NCI-H1417 treated with DMSO at 0.1 percent for 48 hours (cell line): ENCODE measurements at places on chromosomes 1 and 21.

DNA sequence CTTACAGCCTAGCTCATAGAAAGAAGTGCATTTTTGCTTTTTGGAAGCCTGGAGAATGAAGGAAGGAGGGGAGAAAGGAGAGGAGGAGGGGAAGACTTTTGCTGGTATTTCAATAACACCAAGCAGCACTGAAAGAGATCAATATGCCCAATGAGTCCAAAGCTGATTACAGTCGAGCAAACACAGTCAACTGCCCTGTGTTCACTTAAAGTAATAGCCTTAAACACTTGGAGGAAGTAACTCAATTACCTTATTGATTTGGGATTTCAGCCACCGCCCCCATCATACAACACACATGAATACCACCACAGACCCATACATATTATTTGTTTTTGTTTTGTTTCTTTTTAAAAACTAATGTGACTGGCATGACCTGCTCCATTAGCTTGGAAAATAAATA is 23.3 kb upstream of the RXRG start:
- no peak for DNase-seq

DNA sequence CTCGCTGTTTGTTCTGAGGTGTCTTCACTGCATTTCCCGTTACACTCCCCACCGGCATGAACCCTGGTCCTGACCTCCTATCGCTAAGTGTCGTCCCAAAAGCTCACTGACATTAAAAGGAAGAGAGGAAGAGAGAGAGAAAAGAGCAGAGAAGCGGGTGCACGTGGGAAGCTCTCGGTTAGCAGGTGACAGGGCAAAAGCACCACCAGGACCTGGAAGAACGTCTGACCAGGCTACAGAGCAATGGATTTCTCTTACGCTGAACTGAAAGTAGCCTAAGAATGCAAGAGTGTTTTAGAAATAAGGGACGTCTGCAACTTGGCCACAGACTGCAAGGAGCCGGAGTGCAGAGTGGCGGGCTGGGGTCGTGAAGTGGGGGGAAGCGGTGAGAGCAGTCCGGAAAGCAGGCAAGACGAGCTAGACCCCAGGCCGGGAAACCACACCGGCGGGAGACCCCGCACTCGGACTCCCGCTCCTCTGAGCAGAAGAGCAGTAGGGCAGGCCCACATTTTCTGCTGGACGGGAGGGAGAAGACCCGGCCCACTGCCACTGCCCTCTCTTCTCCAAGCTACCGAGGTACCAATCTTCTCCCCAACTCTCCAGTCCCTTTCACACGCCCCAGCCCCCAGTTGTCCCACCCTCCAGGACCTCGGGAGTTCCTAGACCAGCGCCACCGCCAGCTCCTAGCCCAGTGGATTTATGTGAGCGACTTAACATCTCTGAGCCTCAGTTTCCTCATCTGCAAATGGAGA is 8.3 kb upstream of the MPZL1 start:
- DNase-seq, result no peak

DNA sequence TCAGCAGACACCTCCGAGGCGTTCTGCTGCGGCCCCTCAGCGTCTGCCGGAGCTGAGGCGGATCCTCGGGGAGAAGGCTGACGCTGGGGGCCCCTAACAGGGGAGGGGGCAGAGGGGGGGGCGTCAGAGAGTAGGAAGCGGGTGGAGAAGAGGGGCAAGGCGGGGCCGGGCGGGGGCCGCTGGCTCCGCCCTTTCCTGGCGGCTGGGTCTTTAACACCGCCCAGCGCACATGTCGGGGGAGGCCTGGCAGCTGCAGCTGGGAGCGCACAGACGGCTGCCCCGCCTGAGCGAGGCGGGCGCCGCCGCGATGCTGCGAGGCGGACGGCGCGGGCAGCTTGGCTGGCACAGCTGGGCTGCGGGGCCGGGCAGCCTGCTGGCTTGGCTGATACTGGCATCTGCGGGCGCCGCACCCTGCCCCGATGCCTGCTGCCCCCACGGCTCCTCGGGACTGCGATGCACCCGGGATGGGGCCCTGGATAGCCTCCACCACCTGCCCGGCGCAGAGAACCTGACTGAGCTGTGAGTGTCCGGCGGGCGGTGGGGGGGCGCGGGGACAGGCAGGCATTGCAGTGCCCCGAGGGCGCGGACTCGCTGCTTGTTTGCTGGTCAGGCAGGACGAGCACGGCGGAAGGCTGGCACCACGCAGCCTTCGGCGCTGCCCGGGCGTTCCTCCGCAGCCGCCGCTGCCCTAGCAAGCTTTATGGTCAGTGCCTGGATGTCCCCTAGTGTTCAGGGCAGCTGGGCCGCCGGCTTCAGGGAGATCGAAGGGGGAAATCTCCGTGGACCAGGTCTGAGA is at the start of gene NTRK1:
NTRK1 (plus strand) TSS at position 238 of the 796 bp plus-strand sequence; CDS start at position 308, 70 bp downstream.
- no peak for DNase-seq

GRCh38 chr1:61067446-61068019 is 14.8 kb upstream of the NFIA start:
- DNase-seq, result no peak

- DNase-seq, result no peak
These were observed 7.8 kb downstream of the GNPAT start for GRCh38 chr1:231248778-231249177.

GRCh38 chr1:96843601-96844000 is 122.0 kb downstream of the PTBP2 start:
- no peak for DNase-seq

DNA sequence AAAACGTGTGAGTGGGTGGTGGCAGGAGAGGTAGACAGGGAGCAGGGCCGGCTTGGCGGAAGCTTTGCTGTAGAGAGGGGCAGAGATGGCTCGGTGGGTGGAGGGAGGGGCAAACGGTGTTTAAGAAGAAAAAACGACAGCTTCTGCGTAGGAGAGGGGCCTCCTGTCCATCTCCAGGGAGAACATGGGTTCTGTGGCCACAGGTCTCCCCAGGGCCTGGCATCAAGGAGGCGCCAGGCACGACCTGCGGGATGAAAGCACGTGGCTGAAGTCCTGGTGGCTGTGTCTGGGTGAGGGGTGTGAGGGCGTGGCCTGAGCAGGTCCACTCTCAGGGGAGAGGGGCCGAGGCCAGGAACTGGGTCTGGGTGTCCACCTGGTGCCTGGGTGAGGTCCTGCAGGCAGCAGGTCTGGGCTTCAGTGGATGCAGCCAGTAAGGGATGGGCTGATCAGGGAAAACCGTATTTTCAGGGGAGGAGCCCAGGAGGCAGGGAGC is 940 bp upstream of the PRKCZ start:
- DNase-seq, result no peak

DNA sequence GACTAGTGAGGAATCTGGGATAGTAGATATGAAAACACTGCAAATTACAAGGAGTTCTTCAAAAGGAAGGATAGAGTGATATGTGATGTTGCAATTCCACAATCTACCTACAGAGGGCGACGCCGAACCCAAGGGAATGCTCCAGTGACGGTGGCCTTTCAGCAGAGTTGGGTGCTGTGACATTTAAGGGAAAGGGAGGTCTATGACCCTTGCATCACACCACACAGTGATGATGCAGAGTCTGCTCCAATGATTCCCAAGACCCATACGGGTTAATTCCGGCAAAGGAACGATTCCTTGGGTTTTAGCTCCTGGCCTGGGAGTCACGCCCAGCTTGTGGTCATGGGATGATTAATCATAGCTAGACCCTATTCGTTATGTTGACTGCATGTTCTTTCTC is 123.0 kb upstream of the IGSF21 start:
- DNase-seq, result no peak

DNA sequence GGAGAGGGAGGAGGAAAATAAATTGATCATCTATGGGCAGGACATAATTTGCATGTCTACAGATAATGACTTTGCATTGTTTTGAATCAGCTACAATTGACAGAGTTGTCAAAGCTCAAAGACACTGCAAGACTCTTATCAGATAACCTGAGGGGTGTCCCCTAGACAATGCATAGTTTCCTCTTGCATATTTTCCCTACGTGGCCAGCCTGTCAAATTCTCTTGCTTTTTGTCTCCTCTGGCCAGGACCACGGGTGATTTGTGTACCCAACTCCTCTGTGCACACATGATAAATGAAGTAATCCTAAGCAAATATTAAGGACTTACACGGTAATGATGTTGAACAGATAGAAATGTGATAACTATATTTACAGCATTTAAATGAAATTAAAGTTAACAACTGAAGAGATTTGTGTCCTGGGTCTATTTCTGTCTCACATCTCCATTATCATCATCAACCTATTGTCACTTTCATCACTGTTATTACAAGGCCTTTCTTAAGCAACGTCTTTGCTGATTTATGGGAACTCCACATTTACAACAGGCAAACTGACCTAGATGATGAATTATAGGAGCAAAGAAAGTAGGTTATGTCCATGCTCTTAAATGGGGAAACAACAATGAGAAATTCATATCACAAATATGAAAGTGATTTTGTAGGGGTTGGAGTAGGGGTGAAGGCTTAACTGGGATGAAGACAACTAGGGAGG is 18.8 kb downstream of the BATF3 start:
- DNase-seq, result no peak
